ENCODE measurements at places on chromosomes 6 and 20.

- peak; percentile 39 for DNase-seq
Measured at GRCh38 chr6:107731422-107732319, 92.4 kb downstream of the SCML4 start.

GRCh38 chr20:20138301-20139064 lies 86.2 kb downstream of the CFAP61 start:
- DNase-seq, result no peak

GRCh38 chr6:165889636-165890403 lies 226.8 kb upstream of the PDE10A start:
- DNase-seq, result no peak

GRCh38 chr20:54199721-54200176 lies 8.1 kb upstream of the PFDN4 start:
- DNase-seq, result peak; percentile 70

GRCh38 chr20:54221996-54222890 lies 14.4 kb downstream of the PFDN4 start:
- DNase-seq, result no peak

DNA sequence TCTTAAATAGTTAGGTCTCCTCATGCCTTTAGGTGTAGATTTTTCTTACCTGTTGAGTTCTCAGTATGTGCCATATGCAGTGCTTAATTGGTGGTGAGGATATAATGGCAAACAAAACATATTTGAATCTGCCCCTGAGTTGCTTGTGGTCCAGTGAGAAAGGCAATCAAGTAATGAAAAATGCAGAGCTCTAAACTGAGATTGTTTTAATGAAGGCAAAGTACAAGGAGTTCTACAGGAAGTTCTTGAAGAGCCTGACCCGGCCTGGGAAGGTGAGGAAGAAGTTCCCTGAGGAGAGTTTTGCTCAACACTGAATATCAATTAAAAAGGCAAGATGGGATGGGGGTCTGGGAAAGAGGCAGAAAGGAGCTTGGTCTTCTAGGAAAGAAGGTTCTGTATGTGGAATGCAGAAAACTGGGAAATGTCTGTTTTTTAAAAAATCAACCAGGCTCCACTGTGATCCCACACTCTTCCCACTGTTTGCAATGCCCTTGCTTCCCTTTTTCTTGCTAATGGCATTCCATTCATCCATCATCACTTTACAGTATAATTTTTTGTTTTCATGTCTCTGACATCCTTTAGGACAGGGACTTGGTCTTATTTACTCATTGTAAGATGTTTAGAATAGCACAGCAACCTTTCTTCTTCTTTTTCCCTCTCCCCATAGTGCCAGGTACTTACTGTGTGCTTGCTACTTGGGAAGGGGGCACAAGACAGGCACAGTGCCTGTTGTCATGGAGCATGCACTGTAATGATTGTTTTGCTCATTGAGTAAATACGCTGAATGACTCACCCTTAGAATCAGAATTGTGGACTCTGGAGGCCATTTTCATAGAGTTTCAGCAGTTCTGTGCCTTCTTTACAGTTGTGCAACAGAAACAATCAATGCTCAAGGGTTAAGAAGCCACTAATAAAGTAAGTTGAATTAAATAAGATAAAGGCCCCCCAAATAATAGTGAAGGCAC lies 64.3 kb downstream of the ANKS1A start:
- no peak for DNase-seq

GRCh38 chr6:47097092-47097945 lies 55.2 kb upstream of the ADGRF1 start:
- no peak for DNase-seq

- DNase-seq, result no peak
Measured at GRCh38 chr6:32088487-32089049, 20.6 kb downstream of the TNXB start.

- DNase-seq, result no peak
Measured at GRCh38 chr6:170290296-170291128, at the start of gene DLL1. Gene DLL1, minus strand, starts transcription at chr6:170291078. Its CDS starts 939 bp downstream, at chr6:170290139.

GRCh38 chr20:49482621-49483017 lies at the start of gene KCNB1:
Gene KCNB1, minus strand, starts transcription at chr20:49482668. Its CDS starts 188 bp downstream, at chr20:49482480.
- peak; percentile 1 for DNase-seq

Data from CD4-positive, alpha-beta T cell treated with Interleukin-2 at 100 ng/mL for 4 hours (primary cell).